Forelimb muscle (tissue), 1 donor: ENCODE measurements at places on chromosomes 5 and 9. TPM values are rescaled to one million over a fixed set of nuclear protein-coding genes. Genes with fewer than 3 reads are reported as not detected.

- no peak for DNase-seq
These were observed 13.1 kb downstream of the GPRIN1 start for GRCh38 chr5:176596689-176597416.

GRCh38 chr5:161093100-161093499 is 241.1 kb upstream of the ATP10B start:
- DNase-seq = no peak

GRCh38 chr5:158349987-158350386 is 491.0 kb upstream of the CLINT1 start:
- DNase-seq = peak; percentile 67

- no peak for DNase-seq
These were observed 38.1 kb upstream of the SMARCA2 start for GRCh38 chr9:1977026-1977425.

DNA sequence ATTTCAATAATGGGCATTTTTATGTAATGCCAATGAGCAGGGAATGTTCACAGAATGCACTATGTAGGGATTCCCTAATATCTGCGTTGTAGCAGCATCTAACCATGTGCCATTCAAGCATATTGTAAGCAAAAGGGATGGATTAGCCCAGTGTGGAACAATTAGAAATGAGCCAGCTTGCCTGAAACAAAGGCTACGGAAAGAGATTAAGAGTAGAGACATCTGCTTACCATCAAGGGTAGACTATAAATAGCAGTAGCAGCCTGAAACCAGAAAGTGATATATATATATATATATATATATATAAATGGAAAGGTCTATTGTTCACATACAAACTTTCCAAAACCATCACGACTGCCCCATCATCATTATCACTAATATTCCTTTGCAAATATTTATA is 31.9 kb upstream of the CEP120 start:
- DNase-seq = no peak

Gene INSYN2B
- 0.05 TPM for polyA plus RNA-seq

Gene F2RL1
- 0.32 TPM for polyA plus RNA-seq

Gene OR1Q1
- polyA plus RNA-seq = not detected
